ENCODE measurements at places on chromosomes 13 and 19.

DNA sequence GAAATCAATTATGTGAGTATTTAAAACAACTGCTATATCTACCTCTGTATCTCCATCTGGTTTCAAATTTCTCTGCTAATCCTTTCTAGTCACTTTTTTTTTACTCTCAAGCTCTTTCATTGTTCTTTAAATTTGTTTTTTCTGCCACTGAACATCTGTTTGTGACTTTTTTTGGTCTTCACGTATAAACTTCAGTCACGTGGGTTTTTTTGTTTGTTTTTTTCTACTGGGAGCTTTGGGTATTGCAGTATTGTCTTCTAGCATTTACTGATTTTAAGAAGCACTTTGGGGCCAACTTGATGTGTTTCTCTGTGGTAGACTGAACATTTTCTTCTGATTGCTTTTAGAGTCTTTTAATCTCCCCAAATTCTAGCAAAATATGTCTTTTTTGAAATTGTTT is 262.6 kb upstream of the RXFP2 start:
- no peak for DNase-seq

- no peak for DNase-seq
These were observed 14.7 kb downstream of the CDX2 start for GRCh38 chr13:27954406-27954851.

DNA sequence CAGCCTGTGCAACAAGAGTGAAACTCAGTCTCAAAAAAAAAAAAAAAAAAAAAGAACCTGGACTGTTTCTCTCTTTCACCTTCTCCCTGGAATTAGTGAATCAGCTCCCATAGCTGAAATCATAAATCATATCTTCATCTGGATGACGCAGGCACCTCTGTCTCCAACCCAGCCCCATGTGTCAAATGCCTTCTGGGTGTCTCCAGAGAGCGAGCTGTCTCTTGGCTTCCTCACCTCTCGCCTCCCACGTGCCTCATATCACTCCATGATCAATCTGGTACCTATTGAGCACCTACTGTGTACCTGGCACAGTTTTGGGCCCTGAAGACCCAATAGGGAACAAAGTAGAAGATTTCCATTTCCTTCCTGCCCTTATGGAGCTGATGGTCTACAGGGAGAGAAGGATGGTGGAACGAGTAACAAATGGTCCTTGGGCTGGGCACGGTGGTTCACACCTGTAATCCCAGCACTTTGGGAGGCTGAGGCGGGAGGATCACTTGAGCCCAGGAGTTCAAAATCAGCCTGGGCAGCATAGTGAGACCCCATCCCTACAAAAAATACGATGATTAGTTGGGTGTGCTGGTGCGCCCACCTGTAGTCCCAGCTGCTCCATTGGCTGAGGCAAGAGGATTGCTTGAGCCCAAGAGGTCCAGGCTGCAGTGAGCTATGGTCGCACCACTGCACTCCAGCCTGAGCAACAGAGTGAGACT is 2.5 kb downstream of the HSD11B1L start:
- no peak for DNase-seq

DNA sequence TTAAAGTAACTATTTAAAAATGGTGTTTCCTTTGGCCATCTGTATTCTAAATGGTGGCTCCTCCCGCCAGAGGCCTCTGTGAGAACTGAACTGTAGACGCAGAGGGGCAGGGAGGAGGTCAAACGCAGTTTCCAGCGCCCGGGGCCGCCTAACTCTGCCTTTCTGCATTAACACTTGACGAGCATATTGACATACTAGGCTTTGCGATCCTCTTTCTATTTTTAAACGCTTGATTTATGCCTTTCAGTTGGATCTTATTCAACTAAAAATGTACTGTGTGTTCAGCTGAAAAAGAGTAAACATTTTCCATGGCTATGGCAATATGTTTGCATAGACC is 74.7 kb downstream of the SPACA7 start:
- DNase-seq = no peak

DNA sequence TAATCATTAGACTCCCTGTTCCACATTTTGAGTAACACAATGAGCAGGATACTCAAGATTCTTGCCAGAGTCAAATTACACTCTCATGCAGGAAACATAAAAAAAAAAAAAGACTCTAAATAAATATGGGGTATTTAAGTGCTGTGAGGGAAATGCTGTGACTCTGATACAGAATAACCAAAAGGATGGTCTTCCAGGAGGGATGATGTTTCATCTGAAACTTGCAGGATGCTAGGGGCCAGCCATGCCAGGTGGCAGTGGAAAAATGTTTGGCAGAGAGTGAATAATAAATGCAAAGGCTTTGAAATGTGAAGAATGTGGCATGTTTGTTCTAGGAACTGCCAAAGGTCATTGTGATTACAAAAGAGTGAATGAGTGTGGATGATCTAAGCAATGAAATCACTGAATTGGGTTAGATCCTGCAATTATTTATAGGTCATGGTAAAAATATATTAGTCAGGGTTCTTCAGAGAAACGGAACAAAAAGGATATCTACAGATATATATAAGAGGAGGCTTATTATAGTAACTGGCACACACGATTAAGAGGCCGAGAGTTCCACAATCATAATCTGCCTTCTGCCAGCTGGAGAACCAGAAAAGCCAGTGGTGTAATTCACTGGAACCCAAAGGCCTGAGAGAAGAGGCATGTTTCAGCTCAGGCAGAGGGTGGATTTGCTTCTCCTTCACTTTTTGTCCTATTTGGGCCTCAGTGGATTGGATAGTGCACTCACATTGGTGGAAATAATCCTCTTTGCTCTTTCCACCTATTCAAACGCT is 1832.8 kb upstream of the MIR17HG start:
- DNase-seq = no peak

DNA sequence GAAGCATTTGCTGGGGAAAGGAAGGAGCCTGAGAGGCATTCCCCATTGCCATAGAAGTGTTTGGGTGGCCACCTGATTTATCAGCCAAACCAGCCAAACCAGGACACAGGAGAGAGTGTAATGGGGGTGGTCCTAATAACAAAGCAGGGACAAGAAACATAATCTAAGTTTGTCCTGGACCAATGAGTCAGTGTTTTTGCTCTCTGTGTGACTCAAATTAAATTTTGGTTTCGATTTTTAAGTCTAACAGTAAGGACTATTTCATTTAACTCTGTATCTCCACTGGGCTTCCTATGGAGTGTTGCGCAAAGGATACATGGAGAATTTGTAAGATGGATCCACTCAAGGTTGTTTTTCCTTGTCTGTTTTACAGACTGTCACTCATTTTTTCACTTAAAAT is 19.5 kb upstream of the TRPC4 start:
- no peak for DNase-seq

Data from CD4-positive, alpha-beta T cell treated with Interleukin-17A for 4 hours (primary cell).